ENCODE measurements at places on chromosomes 3 and 15. TPM values are rescaled to one million over a fixed set of nuclear protein-coding genes. Genes with fewer than 3 reads are reported as not detected.

GRCh38 chr3:39090922-39091321 lies 16.5 kb downstream of the GORASP1 start:
- no peak for DNase-seq

- peak; percentile 29 for DNase-seq
Observed at GRCh38 chr3:38029400-38030125, at the start of gene PLCD1. Gene PLCD1, minus strand, starts transcription at chr3:38029642. Its CDS starts 103 bp downstream, at chr3:38029539.

DNA sequence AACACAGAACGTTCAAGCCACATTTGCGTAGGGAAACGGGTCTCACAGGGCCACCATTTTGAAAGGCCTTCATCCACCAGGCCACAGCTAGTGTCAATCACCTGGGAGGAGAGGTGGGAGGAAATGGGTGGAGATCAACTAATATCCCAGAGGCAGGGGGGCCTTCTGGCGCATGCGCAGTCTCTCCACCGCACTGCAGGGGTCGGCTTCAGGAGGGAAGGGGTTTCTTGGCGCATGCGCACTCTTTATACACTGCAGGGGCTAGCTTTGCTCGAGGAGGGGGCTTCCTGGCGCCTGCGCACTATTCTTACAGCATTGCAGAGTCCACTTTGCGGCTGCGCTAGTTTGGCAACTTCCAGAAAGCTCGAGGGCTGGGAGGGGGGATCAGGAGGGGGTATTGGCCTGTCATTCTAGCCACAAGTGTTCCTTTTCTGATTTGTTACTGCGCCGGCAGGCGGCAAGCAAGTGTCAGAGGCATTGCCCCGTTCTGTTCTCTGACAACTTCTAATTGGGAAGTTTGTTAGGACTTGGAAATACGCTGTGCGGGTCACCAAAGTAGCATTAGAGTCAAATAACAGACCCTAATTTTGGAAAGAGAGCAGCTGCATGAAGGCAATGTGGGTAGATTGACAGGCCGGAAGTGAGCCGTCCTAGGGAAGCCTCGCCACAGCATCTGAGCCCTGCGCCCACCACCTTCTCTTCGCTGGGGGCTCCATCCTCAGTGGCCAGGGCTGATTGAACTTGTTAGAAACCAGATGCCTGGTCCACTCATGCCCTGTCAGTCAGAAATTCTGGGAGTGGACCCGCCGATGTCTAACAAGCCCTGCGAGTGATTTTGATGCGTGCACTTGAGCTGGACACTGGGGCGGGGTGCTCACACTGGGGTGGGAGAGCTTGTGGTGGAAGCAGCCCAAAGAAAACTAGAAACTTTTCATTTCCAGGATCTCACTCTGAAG lies 173.5 kb upstream of the NDN start:
- no peak for DNase-seq

GRCh38 chr3:196192036-196192523 lies 19.1 kb downstream of the ZDHHC19 start:
- DNase-seq = no peak

DNA sequence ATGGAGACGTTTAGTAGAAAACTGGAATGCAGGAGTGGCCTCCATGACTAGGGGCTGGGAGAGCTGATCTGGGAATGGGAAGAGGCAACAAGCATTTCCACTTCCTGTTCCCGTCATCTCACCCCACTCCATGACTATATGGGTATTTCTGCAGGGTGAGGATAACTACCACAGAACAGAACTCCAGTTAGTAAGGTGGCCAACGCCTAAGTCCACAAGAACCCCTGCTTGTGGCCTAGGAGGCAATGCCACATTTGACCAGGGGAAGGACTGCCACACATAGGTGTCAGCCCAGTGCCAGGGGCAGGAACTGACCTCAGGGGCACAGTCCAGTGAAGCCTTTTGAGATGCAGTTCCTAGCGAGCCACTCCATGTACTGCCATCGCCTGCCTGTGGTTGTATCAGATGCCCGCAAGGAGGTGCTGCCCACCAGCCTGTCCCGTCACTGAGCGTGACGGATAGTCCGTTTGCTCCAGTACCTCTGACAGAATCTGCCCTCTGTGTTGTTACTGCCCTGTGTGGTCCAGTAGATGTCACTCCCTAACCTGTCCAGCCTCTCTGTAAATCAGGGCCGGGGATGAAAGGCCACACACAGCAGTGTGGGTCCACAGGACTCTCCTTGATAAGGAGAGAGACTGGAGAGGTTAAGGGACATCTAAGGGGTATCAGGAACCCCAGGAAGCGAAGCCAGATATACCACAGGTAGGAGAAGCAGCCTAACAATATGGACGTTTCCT lies 3.5 kb upstream of the MTFMT start:
- peak; percentile 47 for DNase-seq

- no peak for DNase-seq
Observed at GRCh38 chr15:79294075-79294474, 11.6 kb downstream of the ANKRD34C start.

The FANCD2OS gene
- not detected for total RNA-seq

The CSPG5 gene
- not detected for total RNA-seq
